ENCODE measurements at places on chromosomes 4 and X.
A peak's percentile ranks its signal among the peaks of the same experiment; 100 is the strongest.

- no peak for DNase-seq
These were observed 89.3 kb downstream of the RLIM start for GRCh38 chrX:74525116-74525515.

GRCh38 chrX:112536544-112536943, 143.2 kb downstream of the LHFPL1 start:
- no peak for DNase-seq

DNA sequence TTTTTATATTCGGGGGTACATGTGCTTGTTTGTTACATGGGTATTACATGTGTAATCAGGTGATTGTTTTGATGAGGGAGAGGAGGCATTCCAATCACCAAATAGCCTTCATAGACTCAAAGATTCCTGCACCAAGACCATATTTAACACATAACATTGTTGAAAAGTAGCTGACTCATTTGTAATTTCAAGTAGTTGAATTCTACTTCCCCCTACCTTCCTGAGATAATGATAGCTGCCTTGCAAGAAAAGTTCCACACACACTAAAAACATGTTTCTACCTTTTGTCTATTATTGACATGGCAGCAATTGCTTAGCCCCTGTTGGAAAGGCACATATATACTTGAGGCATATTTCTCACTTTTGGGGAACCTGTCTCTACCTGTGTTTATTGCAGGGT, 16.1 kb downstream of the PGAM4 start:
- DNase-seq, result no peak

- no peak for DNase-seq
These were observed 303.0 kb downstream of the EPHA5 start for GRCh38 chr4:65367306-65367705.

GRCh38 chrX:117376460-117376859, 740.1 kb downstream of the KLHL13 start:
- no peak for DNase-seq

DNA sequence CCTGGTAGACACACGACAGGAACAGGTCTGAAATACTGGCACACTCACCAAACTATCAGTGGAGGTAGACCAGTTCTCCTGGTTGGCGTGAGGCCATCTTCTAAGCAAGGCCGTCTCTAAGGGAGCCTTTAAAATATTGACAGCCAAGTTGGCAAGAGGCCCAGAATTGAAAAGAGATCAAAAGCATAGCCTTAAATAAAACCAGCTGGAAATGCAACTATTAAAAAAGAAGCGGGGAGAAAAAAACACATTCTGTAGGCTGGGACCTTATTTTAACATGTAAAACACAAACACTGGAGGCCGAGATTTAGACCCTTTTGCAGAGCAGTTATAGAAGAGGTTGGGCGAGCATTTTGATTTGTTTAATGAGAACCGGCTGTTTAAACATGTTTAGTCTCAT, 233.0 kb upstream of the CLNK start:
- DNase-seq, result no peak

DNA sequence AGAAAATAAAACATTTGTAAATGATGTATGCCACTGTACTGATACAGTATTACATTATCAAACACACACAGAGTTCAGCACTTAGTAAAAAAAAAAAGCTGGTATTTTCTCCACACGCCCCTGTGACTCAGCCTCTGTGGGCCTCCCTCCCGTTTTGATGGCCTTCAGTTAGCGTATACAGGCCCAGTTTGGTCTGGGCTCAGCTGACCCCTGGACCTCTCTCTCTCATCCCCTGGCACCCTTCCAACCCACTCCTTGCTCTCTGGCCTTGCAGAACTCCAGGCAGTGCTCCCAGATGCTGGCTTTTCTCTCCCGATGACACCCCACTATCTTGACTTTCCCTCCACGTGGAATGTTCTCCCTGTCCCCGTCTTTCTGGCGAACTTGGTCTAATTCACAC, 89.0 kb upstream of the LIMCH1 start:
- no peak for DNase-seq

DNA sequence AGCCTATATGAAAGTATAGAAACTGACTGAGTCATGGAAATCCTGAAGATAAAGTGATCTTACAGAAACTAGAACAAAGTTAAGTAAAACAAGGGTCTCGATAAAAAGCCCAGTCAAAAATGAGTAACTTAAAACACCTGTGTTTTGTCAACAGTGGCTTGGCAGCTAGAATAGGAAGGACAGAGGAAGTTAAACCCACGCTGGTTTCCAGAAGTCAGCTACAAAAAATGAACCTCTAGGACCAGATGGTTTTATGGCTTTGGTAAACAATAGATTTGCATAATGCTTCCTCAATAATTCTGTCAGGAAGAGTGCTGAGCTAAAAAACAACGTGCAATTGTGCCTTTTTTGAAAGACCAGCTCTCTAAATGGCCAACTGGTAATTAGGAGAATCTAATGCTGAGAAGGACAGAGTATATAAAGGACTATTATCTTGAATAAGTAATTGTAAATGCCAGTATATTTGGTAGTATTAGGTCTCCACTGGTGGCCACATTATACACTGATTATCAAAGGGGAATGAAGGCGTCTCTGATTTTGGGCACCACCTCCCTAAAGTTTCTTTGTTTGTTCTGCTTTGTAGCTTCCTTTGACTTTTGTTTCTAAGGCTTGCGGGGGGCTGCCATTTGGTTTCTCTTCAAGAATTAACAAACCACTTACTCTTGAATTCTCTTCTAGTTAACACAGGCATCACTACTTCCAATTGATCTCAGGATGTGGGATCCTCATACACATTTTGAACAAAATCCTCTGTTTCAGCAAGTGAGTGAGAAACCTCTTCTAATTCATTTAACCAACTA, 72.2 kb upstream of the PPP3CA start:
- DNase-seq, result peak; percentile 7

DNA sequence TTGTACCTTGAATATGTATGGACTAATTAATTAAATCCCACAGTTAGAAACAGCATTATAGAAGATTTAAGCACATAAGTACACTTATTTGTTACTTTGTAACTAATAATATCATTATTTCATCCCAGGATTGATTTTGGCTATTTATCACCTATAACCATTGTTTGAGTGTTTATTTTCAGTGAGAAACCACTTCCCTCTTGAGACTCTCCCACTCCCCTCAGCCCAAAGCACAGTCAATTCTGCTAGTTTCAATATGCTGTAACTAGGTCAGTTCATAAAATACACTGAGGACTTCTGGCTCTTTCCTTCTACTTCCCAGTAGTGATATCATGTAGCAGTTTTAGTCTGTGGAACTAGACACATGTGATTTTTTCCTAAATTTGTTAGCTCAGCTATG, 16.3 kb downstream of the OFD1 start:
- no peak for DNase-seq

DNA sequence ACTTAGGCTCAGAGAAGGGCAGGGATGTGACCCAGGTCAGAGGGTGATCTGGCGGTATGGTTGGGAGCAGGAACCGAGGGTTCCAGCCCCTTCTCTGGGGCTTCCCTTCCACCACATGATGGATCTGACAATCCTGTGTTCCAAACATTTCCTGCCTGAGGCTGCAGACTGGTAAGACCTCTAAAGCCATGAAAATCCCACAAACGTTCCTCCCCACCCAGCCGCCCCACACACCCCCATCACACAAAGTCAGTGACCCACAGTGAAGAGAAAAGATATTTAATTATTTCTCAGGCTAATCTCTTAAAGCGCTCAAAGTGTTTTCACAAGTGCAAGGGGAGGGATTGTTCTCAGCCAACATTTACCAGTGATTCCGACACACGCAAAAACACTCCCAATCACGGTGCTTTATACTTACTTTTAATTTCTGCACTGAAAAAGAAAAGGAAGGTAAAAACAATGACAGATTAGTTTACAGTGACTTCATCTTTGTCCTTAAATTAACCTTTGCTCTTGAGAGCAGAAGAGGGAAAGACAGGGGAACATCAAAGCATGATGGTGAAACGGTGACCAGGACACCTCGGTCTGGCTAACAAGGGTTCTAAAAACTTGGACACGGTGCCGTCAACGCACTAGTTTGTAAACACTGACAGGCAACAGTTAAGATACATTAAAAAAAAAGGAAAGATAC, 42.4 kb downstream of the WDR1 start:
- DNase-seq, result no peak

GRCh38 chrX:119755981-119756533, 2.3 kb upstream of the SOWAHD start:
- no peak for DNase-seq

- DNase-seq, result no peak
These were observed 57.3 kb upstream of the TCEAL2 start for GRCh38 chrX:102067966-102068723.

GRCh38 chrX:150966235-150966634, 16.9 kb upstream of the HMGB3 start:
- DNase-seq, result no peak

DNA sequence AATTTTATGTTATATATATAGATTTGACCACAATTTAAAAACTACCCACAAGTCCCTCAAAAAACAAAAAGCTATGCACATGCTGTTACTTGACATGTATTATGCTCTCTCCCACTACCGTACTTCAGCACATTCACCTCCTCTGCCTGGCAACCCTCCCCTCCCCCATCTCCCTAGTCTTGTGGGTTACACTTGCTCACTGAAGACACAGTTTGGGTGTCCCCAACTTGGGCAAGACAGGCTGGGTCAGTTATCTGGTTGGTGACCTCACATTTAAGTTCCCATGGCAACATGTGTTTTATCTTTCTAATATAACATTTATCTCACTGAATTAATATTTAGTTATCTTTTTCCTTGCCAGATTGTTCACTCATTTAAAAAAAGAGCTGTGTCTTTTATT, 32.7 kb downstream of the SEC24D start:
- DNase-seq, result no peak

DNA sequence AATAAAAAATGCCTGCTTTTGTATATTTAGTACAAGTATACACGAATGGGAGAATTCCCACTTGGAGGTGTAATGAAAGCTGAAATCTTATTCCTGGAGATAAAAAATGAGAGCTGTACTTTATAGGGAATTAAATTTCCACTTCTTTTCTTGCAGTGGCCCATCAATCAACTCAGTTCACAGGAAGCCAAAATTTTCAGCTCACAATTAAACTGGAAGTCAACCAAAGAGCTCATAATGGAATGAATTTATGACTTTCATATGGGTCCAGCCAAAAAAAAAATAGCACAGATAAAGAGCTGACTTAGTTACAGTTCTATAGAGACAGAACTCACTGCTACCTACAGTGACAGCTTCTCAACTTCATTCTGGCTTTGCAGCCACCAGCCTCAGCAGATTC, 115.2 kb upstream of the TBC1D9 start:
- DNase-seq, result no peak

DNA sequence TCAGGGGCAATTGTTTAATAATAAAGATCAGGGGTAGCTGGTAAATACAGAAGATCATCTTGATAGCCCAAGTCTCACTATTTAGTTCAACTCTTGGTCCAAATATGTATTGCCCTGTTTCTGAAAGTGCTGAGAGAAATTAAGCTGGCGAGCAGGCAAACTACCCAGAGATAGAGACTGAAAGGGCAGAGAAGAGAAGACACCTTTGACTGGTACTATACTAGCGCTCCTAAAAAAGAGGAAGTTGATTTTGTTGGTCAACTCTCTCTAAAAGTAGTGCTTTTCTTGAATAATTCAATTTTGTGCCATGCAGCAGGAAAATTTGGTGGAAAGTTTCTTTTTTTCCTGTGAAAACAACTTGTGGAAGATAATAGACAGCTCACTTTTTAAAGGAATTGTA, 64.0 kb downstream of the IGSF1 start:
- no peak for DNase-seq

GRCh38 chr4:146269228-146269653, 54.9 kb downstream of the REELD1 start:
- no peak for DNase-seq

- no peak for DNase-seq
These were observed 337.8 kb downstream of the PDGFC start for GRCh38 chr4:156633847-156634246.

GRCh38 chr4:183747931-183748670, 89.0 kb downstream of the TRAPPC11 start:
- no peak for DNase-seq

- DNase-seq, result no peak
These were observed 115.3 kb upstream of the ARX start for GRCh38 chrX:25131055-25131454.

GRCh38 chr4:41678951-41679350, 69.6 kb downstream of the PHOX2B start:
- DNase-seq, result no peak

- no peak for DNase-seq
These were observed 8.0 kb downstream of the REELD1 start for GRCh38 chr4:146222313-146222712.

DNA sequence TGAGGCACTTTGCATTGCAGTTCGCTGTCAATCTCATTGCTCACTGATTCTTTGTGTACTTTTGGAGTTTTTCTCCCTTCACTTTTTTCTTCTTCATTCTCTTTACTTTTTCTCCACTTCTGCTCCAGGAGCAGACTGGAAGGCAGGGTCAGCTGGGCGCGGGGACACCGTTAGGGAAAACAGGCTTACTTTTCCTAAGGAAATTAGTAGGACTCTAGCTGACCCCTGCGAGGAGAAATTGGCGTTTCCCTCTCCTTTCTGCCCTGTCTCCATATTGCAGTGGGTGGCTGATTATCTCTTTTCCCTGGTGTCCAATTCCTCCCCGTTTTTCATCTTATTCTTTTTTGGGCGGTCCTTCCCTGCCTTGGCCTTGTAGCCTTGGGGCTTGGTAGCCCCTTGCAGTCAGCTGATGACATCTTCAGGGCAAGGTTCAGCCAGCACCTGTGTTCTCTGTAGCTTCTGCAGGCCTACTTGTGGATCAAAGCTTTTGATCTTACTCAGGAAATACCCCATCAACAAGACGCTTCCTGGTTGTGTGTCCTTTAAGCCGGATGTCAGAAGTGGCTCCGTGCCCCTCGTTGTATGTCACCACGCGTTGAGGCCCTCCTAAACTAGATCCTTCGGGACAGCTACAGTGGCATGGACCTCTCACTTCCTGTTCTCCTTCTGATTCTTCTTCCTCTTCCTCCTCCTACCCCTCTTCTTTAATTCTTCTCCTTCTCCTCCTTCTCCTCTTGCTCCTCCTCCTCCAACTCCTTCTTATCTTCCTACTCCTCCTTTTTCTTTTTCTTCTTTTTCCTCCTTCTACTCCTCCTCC, 36.1 kb downstream of the NBDY start:
- no peak for DNase-seq

DNA sequence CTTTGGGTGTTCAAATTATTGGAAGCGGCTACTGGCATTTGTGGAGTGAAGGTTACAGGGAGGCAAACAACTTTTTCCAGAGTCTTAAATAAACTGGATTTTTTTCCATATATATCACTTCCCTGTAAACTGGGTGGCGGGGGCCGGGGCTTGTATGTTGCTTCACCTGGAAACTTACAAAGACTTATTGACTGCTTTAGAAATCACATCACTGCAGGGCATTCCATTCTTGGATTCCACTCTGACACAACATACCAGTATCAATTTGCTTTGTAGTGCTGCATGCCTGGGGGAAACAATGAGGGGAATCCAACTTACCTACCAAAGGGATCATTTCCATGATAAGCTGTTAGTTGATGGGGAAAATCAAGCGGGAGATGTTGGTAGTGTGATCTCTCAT, 21.7 kb upstream of the FAM156A start:
- DNase-seq, result no peak

- no peak for DNase-seq
These were observed 8.4 kb upstream of the LDOC1 start for GRCh38 chrX:141185366-141185765.

All from BJ (cell line).